ENCODE measurements at places on chromosomes 4 and X.

DNA sequence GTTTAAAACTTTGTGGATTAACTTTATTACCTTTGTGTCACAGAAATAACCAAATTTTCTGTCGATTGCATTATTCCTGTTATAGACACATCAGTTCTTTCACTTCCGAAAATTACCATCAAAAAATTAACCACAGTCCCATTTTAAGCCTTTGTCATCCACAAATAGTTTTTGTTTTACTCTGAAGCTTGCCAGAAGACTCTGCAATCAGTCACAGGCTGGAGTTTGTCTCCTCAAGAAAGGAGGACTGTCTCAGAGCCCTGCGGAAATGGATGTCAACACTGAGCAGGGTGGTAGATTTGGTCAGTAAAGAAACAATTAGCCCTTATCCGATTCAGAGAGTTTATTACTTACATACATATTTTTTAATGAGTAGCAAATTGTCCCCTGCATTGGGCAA lies 20.1 kb upstream of the TCEAL4 start:
- DNase-seq, result no peak

- DNase-seq, result no peak
Measured at GRCh38 chr4:38268837-38269236, 308.6 kb downstream of the PTTG2 start.

DNA sequence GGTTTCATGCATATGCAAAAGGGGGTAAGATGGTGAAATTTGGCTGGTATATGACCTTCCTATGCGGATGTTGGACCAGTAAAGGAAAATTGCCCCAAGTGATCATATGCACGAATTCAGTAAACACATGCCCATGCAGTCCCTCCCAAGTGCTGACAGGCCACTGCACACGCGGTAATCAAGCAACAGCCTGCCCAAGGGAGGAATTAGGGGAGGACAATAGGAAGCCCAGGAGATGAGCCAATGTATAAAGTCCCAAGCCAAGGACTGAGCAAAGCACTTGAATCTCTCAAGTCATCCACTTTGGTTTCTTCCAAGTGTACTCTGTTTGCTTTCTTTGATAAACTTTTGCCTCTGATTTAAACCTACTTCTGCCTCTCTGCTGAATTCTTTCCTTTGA lies 21.1 kb downstream of the MAGEB16 start:
- DNase-seq, result no peak

GRCh38 chr4:75869100-75869499 lies 33.2 kb downstream of the PPEF2 start:
- no peak for DNase-seq

- DNase-seq, result no peak
Measured at GRCh38 chr4:88106205-88106604, 52.2 kb downstream of the ABCG2 start.

DNA sequence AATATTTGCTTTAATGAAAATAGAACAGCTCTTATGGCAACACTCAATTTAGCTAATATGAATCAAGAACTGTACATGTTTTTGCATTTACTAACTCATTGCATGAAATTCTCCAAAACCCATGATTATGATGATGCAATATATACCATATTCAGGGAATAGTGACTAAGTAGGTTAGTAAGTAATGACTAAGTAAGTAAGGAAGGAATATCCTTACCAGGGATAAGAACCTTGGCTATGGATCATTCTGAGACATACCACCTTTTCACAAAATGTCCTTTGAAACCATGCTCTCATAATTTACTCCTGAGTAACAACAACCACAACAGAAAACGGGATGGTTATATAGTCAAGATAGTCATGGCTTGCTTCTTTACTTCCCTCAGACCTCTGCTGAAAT lies 1513.0 kb downstream of the STIM2 start:
- DNase-seq, result no peak

DNA sequence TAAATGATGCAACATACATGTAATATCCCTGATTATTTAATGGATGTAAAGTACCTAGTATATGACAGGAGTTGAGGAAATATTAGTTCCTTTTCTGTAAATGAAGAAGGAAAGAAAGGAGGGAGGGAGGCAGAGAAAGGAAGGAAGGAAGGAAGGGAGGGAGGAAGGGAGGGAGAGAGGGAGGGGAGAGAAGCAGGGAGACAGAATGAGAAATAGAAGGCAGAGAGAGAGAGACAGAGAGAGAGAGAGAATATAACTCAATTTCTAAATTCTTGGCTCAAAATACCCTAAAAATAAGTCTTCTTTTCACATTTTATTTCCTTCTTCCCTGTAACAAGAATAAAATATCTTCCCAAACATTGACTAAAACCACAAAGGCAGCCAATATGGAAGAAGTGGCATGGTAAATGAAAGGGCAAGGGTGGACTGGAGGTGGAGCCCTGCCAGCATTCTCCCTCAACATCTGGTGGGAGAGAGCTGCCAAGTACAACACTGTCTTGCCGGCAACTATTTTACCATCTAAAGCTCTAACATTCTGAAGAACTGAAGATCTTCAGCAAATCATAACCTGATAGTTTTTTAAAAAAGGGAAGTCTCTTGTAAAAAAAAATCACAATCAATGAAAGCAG lies 245.1 kb downstream of the PPP3CA start:
- no peak for DNase-seq

- DNase-seq, result no peak
Measured at GRCh38 chrX:78140206-78140605, 756 bp upstream of the TAF9B start.

DNA sequence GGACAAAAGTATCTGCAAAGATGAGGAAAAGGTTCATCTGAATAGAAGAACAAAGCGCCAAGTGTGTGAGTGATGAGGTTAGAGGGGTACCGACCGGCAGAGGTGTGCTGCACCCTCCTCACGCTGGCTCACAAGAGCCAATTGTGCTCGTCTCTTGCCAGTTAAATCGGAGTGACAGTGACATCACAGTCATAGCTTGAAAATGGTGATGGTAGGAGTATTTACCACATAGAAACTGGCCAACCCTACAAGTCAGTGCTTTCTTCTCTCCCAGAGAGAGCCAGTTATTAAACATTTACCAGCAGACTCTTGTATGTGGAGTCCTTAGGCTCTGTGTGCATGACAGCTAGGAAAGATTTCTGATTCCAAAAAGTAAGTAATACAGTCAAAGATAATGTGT lies 32.4 kb downstream of the CLDN22 start:
- DNase-seq, result no peak

DNA sequence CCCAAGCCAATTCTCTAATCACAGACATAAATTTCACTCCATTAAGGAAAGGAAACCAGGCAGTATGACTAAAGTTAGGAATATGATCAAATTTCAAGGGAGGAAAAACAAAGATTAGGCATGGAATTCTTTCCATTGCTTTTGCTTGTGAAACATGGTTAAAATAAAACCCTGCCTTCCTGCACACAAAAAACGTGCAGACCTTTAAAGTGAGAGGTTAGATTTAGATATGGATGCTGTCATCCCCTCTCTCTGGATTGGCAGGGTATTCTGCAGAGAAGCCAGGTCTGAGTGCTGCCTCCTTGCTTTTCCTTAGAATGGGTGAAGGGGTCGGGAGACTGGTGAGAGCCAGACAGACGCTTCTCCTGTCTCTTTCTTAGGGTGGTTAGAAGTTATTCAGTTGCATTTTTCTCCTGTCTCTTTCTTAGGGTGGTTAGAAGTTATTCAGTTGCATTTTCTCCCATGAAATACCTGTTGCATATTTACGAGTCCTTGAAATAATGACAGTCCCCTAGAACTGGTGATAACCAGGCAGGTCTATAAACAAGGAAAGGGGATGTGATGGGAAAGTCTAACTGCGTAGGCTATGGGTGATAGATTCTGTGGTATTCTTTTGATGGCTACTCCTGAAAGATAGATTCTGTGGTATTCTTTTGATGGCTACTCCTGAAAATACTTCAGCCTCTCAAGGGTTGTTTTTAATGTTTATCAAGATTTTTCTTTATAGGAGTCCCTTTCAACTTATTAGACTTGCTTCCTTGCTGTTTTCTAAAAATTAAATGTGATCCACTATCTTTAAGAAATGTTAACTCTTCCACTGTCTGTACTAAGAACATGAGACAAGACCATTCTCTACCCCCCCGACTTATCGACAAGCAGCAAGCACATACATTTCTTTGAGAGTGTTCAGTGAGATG lies 163.6 kb downstream of the SPRY1 start:
- DNase-seq, result no peak

GRCh38 chr4:119124352-119124751 lies 11.3 kb upstream of the MYOZ2 start:
- no peak for DNase-seq

DNA sequence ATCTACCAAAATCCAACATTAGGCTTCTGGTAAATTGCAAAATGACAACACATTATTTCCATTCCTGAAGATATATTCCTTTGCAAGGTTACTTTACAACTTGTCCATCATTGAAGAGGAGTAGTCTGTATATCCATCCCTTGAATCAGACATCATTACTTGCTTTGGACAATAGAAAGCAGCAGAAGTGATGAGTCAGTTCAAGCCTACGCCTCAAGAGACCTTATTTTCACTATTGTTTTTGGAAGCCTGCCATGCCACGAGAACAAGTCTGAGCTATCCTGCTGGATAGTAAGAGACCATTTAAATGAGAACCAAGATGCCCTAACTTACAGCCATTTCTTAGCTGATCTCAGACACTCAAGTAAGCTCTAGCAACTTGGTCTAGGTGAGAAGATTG lies 246.0 kb upstream of the HHIP start:
- DNase-seq, result no peak

GRCh38 chr4:38815885-38816782 lies 11.5 kb upstream of the TLR1 start:
- DNase-seq, result no peak

GRCh38 chr4:104966349-104967033 lies 180.2 kb upstream of the TET2 start:
- no peak for DNase-seq

GRCh38 chrX:5979338-5979737 lies 249.3 kb downstream of the NLGN4X start:
- no peak for DNase-seq

DNA sequence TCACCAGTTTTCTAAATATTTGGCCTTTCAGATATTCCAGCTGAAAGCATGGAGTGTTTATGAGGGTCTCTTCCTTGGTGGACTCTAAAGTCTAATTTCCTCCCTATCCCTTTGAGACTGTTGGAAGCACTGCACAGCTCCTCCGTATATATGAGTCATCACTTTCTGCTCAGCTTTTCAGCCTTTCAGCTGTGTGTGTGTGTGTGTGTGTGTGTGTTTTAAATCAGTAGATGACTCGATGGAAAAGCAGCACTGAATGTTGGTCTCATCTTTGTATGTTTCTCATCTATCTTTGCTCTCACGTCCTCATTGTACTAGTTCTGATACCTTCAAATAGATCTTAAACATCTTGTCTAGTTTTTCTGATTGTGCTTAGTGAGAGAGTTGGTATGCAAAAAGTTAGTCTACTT lies 81.6 kb downstream of the ZFX start:
- DNase-seq, result no peak

DNA sequence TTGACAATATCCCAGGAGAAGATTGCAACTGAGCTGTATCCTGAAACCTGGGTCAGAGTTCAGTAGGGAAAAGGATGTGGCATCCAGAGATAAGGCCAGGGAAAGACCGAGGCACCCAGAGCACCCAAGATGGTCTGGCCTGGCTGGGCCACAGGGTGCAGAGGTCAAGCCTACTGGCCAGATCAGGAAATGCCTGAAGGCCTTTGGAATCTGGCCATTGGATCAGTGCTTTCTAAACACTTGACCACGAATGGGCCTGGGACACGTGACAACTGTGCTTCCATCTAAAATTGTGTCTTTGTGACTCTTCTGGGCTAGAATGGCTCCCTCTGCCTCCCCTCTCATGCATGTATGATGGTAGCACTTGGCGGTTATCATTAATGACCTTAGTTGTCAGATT lies 316.9 kb downstream of the EVC2 start:
- no peak for DNase-seq

- no peak for DNase-seq
Measured at GRCh38 chr4:115158296-115158695, 44.9 kb upstream of the NDST4 start.

DNA sequence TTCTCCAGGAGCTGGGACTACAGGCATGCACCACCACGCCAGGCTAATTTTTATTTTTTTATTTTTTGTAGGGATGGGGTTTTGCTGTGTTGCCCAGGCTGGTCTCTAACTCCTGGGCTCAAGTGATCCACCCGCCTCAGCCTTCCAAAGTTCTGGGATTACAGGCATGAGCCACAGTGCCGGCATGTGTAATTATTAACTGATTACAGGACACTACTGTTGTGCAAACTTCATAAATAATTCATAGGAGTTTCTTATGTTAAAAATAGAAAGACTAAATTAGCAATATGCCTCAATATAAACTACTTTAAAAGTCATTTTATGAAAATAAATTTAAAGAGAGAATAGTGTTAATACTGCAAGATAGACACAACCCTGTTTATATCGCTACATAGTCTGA lies 221.9 kb downstream of the SNCA start:
- DNase-seq, result no peak

- DNase-seq, result no peak
Measured at GRCh38 chr4:11475871-11476270, 47.2 kb upstream of the HS3ST1 start.

- DNase-seq, result no peak
Measured at GRCh38 chrX:81082649-81083048, 119.1 kb downstream of the HMGN5 start.

GRCh38 chr4:40165916-40166315 lies 30.9 kb upstream of the RHOH start:
- DNase-seq, result no peak

GRCh38 chr4:7823416-7823824 lies 116.2 kb downstream of the AFAP1 start:
- no peak for DNase-seq

GRCh38 chr4:159010563-159011260 lies 92.2 kb upstream of the RAPGEF2 start:
- no peak for DNase-seq

DNA sequence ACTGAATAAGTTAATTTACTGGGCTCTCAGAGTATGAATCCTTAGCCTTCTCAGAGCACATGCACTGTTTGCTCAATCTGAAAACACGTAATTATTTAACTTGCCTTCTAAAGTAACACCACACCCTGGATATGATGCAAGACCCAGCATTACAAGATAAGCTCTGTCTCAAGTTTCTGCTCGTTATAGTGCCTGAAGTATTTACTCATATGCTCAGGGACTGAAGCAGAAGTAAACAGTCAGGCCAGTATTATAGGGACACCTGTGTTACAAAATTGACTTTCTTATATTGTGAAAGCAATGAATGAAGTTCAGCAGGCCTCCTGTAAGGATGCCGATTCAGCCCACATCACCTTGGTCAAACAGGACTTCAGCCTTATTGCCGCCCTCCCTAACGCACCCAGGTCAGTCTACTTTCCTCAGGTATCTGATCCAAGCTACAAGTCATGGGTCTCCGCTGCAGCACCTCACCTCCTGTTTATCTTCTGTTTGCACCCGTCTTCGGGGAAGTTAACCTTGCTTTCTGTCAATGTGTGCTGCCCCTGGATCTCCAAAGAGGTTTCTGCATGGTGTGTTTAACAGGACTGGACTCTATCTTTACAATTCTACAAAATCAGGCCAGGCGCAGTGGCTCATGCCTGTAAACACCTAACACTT lies 42.8 kb upstream of the KLF3 start:
- DNase-seq, result no peak

All from effector CD4-positive, alpha-beta T cell (primary cell).